Activated CD4-positive, alpha-beta T cell treated with anti-CD3 and anti-CD28 coated beads, Interleukin-2, amount 50 U/mL, for 16 hours (primary cell): ENCODE measurements at places on chromosomes 3 and 15.

DNA sequence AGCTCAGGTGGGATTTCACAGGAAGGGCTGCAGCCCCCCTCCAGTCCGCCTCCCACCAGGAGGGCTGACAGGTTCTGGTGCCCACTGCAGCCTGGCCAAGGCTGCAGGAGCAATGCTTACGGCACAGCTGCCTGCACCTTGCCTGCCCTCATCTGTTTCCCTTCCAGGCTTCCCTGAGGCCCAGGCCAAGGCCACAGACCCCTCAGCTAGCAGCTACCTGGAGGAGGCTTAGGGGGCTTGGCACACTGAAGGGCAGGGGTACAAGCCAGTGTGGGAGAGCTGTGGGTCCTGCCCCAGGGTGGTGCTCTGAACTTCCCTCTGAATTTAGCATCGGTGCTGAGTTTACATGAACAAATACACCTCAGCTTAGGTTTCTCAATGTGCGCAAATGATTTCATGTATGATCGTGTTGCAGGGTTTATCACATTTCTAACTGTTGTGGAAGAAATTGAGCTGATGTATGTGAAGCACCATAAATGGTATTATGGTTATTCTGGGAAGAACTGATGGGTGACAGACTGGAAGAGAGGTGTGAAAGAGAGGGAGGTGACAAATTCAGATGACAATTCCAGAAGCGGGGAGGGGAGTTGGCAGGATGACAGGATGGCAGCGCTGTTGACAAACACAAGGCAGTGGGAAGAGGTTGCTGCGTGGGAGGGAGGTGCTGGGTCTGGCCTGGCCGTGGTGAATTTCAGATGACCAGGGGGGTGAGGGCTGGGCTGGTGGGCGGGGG is 6.1 kb downstream of the RHCG start:
- DNase-seq, result no peak

DNA sequence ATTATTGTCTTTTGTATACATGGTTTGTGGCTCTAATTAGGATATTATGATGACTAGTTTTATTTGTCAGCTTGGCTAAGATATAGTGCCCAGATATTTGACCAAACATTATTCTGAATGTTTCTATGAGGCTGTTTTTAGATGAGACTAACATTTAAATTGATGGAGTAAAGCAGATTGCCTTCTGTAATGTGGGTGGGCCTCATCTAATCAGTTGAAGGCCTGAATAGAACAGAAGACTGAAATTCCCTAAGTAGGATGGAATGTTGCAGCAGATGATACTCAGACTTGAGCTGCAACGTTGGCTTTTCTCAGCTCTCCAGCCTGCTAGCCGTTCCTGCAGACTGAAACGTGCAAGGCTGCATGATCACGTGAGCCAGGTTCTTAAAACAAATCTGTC is 546.5 kb downstream of the EDEM1 start:
- DNase-seq, result no peak

- no peak for DNase-seq
Observed at GRCh38 chr3:128372707-128373533, 93.8 kb downstream of the DNAJB8 start.

DNA sequence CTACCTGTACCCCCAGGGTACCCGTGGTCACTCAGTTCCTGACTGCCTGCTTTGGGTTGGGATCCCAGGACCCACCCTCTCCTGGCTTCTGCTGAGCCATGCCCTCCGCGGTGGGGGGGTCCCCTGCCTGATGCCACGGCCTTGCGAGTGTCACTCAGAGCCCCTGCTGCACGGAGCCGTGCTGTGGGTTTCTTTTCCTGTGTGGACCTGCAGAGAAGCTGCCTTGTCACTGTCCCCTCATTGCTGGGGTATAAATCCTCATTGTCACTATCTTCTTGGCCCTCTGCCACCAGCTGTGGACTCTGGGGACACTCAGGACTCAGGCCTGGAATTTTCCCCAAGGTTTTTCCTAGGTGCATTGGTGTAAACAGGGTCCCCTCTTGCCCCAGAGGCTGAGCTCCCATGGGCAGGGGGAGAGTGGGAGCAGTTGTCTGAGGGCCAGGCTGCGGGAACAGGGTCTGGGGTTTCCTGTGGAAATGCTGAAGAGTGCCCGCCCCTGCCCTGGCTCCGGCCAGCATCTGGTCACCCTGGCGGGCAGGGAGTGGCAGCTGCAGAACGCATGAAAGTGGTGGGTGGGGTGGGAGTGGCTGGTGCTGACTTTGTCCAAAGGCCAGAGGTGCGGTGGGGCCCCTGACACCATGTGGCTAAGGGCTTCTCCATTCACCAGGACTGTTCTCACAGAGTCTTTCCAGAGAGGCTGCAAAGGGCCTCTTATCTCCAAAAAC is 191.7 kb downstream of the GOLGA6L6 start:
- DNase-seq, result no peak

GRCh38 chr3:5144316-5144994 is 22.4 kb downstream of the ARL8B start:
- DNase-seq, result no peak

DNA sequence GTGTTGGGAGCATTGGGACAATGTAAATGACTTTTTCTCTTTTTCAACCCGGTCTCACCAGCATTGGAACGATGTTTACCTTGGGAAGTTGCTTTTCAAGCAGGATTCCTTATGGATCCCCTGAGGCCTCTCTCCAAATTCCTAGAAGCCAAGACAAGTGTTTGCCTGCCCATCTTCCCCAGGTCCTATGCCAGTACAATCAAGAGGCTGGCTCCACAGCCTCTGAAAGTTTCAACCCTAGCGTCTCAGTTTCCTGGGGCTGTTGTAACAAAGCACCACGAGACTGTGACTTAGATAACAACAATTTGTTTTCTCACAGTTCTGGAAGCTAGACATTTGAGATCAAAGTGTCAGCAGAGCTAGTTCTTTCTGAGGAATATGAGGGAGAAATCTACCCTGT is 347.2 kb upstream of the UMPS start:
- no peak for DNase-seq

DNA sequence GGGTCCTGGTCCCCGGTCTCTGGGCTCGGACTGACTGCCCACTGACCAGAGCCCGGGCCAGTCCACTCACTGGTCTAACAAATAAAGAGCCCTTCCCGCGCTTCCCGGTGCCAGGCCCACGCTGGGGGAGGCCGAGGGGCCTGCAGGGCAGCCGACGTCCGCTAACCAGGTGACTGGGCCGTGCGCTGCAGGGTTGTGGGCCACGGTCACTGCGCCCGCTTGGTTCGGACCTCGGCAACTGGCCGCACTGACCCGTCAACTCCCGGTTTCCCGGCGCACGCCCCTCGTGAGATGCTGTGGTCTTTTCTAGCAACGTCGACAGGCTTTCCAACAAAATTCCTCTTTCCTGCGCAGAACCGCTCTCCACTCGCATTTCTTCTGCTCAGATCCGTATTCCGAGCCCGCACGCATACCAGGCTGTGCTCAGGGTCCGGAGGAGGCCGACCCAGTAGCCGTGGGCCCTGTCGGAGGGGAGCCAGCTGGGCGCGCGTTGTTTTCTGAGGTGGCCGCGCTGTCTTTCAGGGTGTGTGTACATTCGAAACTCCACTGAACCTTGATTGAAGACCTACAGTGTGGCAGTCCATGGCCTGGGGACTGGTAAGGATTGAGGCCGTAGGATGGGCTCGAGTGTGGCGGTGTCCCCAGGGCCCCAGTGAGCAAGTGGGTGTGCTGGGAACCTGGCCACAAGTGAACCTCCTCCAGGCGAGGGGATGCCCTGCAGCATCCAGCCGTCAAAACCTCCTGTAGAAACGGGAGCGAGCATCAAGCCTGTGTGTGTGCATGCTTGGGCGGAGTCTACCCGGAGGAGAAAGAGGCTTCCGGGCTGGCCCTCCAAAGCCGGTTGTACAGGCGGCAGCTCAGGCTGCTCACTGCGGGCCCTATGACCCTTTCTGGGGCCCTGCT is 875 bp upstream of the NT5DC2 start:
- no peak for DNase-seq

GRCh38 chr15:68921926-68922325 is 8.4 kb upstream of the SPESP1 start:
- no peak for DNase-seq

DNA sequence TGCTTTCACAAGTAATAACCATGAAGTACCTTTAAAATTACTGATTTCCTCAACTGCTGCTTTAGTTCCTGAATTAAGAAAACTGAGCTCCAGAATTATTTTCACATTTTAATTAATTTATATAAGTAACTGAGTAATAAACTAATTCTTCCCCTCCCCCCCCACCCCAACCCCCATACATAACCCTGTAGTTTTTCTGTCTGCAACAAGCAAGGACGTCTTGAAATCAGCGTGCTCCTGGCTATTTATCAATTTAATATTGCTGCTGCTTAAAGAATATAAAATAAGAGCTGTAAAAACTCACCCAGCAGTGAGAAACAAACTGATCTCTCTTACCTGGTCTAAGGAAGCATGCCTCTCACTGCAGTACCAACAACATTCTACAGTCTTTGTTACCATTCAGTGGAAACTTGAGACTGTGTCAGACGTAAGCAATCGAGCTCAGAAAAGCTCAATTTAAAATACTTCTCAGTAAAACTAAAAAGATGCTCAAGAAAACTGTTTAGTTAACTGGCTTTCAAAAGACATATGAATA is 121.0 kb downstream of the TFDP2 start:
- peak; percentile 46 for DNase-seq

DNA sequence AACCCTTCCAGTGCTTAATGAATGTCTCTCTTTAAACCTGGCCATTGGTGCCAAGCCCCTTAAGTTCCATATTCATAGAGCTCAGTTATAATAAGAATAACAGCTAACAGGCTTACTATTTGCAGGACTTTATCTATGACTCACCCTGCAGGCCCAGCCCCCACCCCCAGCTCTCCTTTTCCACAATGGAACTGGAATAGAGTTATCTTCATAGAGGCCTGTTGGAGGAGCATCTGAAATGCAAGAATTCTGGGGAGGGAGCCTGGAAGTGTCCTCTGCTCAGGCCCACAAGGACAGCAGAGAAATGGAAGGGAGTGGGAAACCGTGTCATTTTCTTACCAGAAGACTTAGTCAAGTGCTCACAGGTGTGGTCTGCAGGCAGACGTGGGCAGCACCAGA is 52.8 kb downstream of the SEMA5B start:
- DNase-seq, result peak; percentile 16
